ENCODE measurements at places on chromosomes 4 and X. TPM values are rescaled to one million over a fixed set of nuclear protein-coding genes. Genes with fewer than 3 reads are reported as not detected.

METAP1 gene
- total RNA-seq, result 34.9 TPM

GRCh38 chr4:6292376-6293096, 22.9 kb downstream of the WFS1 start:
- DNase-seq, result no peak

MAML3 gene
- total RNA-seq, result 2.7 TPM

DNA sequence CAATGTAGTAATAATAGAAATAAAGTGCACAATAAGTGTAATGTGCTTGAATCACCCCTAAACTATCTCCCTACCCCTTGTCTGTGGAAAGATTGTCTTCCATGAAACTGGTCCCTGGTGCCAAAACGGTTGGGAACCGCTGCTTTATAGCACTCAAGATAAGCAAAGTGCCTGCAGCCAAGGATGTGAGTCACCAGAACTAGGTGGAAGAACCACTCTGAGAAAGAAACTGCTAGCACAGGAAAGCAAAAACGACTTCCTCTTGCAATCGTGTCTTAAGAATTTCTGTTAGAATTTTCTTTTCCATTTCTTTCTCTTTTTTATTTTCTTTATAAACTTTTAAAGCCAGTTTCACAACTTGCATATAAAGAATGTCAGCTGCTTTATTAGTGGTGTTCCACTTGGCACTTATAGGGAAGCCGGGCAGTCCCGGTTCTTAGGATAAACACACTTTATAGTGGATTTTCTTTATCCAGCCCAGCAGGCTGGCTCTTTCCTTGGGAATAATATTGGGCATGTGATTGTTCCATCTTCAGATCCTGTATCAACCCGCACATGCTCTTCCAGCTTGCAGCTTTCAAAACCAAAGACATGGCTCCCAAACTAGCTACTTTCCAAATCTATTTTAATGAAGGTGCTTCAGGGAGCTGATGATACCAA, 32.3 kb upstream of the CXCL8 start:
- peak; percentile 86 for DNase-seq

- DNase-seq, result no peak
Observed at GRCh38 chr4:67886281-67886680, 2.5 kb upstream of the TMPRSS11D start.

- DNase-seq, result no peak
Observed at GRCh38 chr4:167028976-167029375, 205.3 kb downstream of the SPOCK3 start.

PPM1K gene
- total RNA-seq, result 12.1 TPM

HSPA4L gene
- total RNA-seq, result 7.9 TPM

MAGEA1 gene
- total RNA-seq, result 3.3 TPM

UCHL1 gene
- 1,753 TPM for total RNA-seq

DNA sequence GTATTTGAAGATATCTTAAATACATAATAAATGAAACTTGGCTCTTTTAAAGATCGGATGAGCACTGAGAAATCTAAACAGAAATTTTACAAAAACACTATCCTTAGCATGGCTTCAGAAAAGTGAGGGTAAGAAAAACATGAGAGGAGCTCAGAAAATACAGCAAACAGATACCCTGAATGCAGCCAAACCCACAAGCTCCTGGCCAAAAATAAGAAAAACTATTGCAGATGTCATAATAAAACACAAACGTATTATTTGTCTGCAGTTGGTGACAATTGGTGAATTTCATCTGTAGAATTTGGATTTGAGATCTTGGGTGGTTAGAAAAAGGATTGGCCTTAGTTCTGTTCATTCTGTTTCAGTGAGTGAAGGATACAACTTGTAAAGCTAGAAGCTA, 603.9 kb downstream of the INPP4B start:
- DNase-seq, result no peak

- DNase-seq, result no peak
Observed at GRCh38 chrX:137363559-137363958, 202.4 kb upstream of the ZIC3 start.
